ENCODE measurements at places on chromosomes 16 and 17. TPM values are rescaled to one million over a fixed set of nuclear protein-coding genes. Genes with fewer than 3 reads are reported as not detected.

The IGFALS gene
- under 0.01 TPM for total RNA-seq

The HSPB9 gene
- not detected for total RNA-seq

The ATP2C2 gene
- not detected for total RNA-seq

The AOC3 gene
- total RNA-seq, result 0.23 TPM

The ACSM2B gene
- not detected for total RNA-seq

The NPTX1 gene
- total RNA-seq, result 10.1 TPM

The TBX21 gene
- not detected for total RNA-seq

The SNX20 gene
- not detected for total RNA-seq

The RGS11 gene
- total RNA-seq, result 1.2 TPM

The SEC14L5 gene
- 2.6 TPM for total RNA-seq

The STH gene
- total RNA-seq, result not detected

The RPA1 gene
- 55.3 TPM for total RNA-seq

The RNF43 gene
- 0.15 TPM for total RNA-seq

The CIBAR2 gene
- 0.15 TPM for total RNA-seq

All from smooth muscle cell of the coronary artery (primary cell).